Spleen (tissue), 13 donors: ENCODE measurements at places on chromosomes 4 and X.

DNA sequence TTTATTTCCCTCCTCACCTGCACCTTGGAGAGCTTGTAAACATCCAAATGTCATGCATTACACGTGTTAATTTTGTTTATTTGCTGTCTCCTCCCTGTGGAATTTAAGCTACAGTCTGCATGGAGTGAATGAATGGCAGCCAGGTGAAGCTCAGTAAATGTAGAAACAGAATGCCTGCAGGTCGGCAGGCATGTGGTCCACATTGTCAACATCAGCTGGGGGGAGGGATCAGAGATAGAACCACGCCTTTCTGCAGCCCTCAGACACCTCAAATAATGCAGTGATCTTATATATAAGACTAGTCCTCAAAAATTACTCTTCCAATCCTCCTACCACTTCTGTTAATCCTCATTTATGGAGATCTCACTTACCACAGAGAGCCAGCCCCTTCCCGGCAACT, 131.2 kb upstream of the KIT start:
- no peak for DNase-seq

GRCh38 chr4:174037631-174038030, 245.8 kb downstream of the FBXO8 start:
- DNase-seq = no peak

- DNase-seq = no peak
Observed at GRCh38 chr4:130197946-130198345, 1102.0 kb downstream of the C4orf33 start.

DNA sequence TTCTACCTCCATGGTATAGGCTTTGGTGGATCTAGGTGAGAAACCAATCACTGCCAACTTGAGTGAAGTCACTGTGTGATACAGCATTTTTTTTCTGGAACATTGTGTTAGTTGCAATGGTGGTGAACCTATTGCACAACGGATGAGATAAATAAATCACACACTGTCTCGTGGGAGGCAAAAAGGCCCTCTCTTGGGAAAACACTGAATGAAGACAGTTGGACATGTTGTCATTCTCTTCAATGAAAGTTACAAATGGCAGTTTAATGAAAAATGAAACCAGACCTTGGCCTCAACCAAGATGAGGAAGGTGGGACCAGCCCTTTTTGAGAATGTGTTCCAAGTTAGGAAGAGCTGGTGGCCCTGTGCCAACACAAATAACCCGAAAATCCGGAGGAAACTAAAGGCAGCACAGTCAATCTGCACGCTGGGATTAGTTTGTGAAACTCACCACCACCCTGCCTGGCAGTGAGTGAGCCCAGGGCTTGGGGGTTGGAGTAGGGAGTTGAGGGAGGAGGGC, 5.4 kb upstream of the ADGRG2 start:
- no peak for DNase-seq

DNA sequence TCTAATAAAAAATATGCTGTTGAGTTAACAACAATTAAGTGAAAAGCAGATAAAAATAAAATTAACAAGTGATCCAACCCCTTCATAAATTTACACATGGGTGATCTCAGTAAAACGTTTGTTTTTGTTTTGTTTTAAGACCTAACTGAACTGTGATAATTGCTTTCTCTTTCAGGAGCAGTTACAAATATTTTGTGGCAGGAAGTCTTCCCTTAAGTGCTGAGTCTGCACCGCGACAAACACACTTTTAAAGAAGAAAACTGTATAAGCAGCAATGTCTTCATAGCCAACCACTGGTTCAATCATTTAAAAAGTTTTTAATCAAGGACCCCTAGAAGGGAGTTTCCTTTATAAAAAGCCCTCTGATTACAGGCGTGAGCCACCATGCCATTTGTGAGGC, 53.7 kb upstream of the NFKB1 start:
- no peak for DNase-seq

DNA sequence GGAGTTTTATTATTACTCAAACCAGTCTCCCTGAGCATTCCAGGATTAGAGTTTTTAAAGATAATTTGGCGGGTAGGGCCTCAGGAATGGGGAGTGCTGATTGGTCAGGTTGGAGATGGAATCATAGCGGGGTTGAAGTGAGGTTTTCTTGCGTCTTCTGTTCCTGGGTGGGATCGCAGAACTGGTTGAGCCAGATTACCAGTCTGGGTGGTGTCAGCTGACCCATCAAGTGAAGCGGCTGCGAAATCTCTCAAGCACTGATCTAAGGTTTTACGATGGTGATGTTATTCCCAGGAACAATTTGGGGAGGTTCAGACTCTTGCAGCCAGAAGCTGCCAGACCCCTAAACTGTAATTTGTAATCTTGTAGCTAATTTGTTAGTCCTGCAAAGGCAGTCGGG, 25.1 kb upstream of the SETD7 start:
- DNase-seq = no peak

DNA sequence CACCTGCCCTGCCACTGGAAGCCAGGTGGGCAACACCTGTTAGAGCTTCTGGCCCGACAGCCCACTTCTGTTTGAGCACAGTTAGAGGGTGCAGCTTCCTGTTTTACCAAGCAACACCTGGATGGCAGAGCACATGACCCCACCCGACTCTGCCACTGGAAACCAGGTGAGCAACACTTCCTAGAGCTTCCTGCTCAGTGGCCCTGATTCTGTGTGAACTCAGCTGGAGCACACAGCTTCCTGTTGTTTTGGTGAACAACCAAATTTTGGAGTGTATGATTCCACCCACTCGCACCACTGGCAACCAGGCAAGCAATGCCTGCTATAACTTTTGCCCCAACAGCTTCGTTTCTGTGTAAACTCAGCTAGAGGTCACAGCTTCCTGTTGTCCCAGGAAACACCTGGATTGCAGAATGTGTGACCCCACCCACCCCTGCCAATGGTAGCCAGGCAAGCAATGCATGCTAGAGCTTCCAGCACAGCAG, 163.8 kb upstream of the KLF8 start:
- DNase-seq = peak; percentile 82

GRCh38 chrX:44747317-44747716, 96.5 kb upstream of the DUSP21 start:
- no peak for DNase-seq

- no peak for DNase-seq
Observed at GRCh38 chrX:14073071-14073470, 43.4 kb upstream of the GEMIN8 start.

GRCh38 chr4:29734343-29735213, 985.6 kb upstream of the PCDH7 start:
- DNase-seq = no peak

DNA sequence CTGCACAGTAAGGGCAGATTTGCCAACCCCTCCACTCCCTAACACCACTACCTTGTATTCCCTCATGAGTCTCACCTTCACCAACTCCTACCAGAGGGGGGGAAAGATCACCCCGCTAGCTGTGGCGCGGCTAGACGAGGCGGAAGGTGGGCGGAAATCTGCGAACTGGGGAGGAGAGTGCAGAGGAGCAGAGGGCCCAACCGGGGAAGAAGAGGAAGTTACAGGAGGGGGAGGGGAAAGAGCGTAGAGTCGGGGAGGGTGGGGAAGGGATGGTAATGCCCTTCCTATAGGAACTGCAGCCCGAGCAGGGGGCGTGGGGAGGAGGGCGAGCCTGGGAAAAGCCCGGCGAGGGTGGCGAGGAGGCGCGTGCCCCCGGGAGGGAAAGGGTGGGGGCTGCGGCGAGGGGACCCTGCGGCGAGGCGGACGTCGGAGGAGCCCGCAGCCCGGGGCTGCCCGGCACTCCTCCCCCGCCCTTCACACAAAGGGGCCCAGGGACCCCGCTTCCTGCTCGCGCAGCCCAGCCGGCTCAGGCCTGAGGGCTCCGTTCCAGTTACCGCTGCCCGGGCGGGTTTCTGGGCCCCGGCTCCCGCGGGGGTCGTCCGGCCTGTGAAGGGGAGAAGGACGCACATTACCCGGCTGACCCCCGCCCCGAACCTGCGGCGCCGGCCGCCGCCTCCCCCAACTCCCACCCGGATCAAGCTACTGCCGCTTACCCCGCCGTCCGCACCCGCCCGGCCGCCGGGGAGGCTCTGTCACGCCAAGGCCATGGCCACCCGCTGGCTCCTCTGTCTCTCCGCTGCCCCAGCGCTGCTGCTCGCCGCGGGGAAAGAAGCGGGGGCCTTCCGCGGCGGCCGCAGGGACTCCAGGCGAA, 1.8 kb downstream of the RAP2C start:
- peak; percentile 92 for DNase-seq

DNA sequence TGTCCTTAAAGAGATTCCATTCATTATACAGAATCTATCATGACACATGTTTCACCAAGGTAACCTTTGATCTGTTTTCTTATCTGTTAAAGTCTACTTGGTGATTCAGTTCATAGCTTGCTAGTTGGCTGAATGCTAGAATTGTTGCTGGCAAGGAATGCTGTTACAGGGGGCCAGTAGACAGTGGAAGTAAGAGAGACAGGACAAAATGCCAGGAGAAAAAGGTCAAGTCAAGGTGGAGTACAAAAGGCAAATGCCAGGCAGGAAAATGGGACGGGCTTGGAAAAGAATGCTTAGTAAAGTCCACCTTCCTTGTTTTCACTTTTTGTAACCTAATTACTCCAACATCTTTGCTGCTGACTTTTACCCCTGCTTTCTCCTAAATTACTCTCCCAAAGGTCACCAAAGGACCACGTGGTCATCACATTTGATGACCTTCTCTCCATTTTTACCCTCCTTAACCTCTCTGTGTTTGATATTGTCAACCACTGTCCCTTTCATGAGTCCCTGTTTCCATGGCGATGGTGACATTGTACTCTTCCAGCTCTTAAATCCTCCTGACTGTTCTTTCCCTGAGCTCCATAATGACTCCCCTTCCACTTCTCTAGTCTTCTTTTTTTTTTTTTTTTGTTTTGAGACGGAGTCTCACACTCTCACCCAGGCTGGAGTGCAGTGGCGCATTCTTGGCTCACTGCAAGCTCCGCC, 24.5 kb upstream of the TAPT1 start:
- no peak for DNase-seq

DNA sequence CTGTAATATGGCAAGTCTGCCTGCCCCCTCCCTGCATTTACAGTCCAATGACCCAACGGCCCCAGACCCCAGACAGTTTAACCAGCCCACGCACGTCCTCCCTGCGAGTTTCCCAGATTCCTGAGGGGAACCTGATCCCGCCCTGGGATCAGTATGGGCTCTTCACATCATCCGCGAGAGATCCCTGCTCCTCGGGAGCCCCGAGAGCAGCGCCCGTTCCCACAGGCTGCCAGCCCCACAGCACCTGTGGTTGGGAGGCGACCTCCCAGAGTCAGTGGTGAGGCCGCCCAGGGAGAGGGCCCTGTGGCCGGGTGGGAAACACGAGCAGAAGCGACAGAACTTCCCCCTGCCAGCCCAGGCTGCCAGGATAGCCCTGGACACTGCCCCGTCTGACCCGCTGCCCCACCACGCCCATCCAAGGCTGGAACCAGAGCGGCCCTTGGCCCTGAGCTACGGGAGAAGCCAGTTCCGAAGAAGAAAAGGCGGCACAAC, 32.8 kb downstream of the TSC22D3 start:
- peak; percentile 83 for DNase-seq

GRCh38 chr4:179626687-179627086, 2184.4 kb upstream of the AGA start:
- no peak for DNase-seq

DNA sequence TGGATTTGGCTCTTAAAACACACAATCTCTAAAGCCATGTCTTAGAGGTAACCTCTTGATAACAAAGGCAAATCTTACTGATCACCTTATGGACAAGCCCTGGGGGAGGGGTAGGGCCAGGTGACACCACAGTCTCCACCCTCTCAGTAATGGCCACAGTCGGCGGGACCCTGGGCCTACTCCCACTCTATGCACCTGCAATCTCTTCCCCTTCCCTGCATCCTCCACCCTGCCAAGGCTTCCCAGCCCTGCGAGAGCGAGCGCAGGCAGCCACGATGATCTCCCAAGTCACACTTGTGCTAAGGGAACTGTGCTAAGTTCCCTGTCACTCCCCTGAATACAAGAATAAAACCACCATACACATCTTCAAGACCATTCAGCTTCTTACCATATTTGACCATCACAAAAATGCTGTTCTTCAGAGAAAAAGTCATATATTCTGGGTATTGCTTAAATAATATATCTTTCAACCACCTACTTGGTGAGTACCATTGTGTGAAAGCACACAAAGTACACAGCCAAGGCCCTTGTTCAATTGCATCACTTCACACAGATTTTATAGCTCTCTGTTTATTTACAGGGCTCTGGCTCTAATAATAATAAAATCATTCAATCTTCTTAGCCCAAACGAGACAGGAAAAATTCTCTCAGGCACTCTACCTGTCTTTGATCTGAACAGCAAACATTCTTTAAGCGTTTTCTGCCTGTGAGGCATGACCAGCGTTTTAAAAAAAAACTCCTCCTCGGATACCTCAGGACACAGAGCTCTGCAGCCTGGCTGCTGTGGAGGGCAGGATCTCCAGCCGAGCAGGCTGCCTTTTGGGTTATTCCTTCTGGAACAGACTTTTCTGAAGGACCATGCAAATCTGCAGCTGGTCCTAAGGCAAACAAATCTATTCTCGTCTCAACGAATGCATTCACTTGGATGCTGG, 115.7 kb upstream of the MAP3K15 start:
- no peak for DNase-seq

DNA sequence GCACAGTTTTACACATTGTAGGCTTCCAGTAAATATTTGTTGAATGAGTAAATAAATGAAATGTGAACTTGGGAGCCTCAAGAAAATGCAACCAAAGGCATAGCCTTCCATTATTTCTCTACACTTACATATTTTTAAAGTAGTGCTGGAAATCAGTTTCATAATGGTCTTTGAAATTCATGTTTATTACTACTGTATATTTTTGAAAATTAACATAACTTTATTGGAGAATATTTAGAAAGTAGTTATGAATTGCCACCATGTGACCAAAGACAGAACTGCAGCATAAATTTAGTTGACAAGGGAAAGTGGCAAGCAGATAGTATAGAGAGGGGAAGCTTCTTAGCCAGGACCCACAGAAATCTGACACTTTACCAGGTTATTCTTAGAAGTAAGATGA, 6.4 kb downstream of the TCEAL8 start:
- DNase-seq = no peak

- DNase-seq = no peak
Observed at GRCh38 chrX:95760356-95760755, 924.3 kb upstream of the DIAPH2 start.

GRCh38 chr4:10006231-10006600, 15.1 kb downstream of the SLC2A9 start:
- DNase-seq = no peak

DNA sequence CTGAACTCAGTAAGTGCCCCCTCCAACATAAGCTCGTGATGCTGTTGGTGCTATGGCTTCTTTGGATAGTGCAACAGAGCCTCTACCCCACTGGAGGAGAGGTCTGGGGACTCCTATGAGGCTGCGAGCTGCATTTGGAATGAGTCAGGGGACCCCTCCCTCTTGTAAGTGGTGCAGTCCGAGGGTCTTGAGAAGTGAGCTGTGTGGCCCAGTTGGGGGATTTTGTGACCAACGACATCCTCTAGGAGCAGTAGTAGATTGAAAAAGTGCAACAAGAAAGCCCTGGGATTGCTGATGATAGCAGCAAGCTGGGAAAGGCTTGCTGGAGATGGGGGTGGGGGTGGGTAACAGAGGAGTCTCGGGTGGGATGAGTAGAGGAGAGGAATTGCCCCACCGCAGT, 3.1 kb downstream of the FRMPD3 start:
- DNase-seq = no peak

- DNase-seq = no peak
Observed at GRCh38 chr4:153063490-153063889, 127.4 kb downstream of the FHDC1 start.
